ENCODE measurements at places on chromosomes 11 and 22. TPM values are rescaled to one million over a fixed set of nuclear protein-coding genes. Genes with fewer than 3 reads are reported as not detected.

The CSNK2A3 gene
- total RNA-seq, result 4.7 TPM

The TUBGCP6 gene
- total RNA-seq, result 216 TPM

The MPZL2 gene
- 125 TPM for total RNA-seq

The NAALADL1 gene
- 13.4 TPM for total RNA-seq

The BAIAP2L2 gene
- total RNA-seq, result 0.94 TPM

The SLC22A8 gene
- not detected for total RNA-seq

The ART1 gene
- not detected for total RNA-seq

GRCh38 chr22:49136041-49136815 is 691.4 kb downstream of the BRD1 start:
- no peak for DNase-seq

- DNase-seq, result no peak
These were observed 82.4 kb downstream of the MED15 start for GRCh38 chr22:20589614-20590476.

- DNase-seq, result peak; percentile 12
These were observed 1377.4 kb downstream of the BRD1 start for GRCh38 chr22:48450188-48450825.

- no peak for DNase-seq
These were observed 42.0 kb downstream of the ALG9 start for GRCh38 chr11:111829185-111829968.

DNA sequence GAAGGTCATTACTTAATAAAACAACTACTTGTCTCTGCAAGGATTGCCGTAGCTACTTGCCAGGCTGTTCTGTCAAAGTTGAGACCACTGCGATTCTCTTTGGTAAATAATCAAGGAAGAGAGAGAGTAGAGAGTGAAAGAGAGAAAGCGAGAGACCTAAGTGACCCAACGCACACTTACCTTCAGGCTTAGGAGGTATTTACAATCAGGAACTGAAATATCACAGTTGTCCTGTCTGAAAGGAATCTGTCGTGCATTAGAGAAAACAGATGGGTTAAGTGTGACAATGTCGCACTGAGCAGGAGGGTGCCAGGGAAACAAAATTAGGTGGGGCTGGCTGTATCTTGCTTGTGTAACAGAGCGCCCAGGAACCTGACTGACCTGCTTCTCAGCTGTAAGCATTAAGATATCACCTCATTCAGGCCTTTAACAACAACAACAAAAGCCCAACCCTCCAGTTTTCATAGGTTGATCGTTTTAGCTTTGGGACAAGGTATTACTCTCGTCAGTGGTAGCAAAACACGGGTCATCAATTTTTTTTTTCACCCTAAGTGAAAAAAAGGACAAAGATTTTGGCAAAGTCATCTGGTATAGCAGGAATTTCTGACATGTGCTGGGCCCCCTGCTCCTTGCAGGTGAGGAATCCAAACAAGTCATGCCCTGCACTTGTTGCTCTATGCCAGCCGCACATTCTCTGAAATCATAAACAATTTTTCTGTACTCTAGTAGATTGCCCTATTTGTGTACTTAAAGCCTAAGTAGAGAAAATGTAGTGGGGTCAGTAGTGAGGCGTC is at the start of gene MUC15:
TSS of gene MUC15 (minus strand) at position 403 of the 794 bp plus-strand sequence. CDS start 5,169 bp downstream, outside the sequence.
- peak; percentile 55 for DNase-seq

GRCh38 chr11:64848826-64849597 is 4.6 kb upstream of the CDC42BPG start:
- DNase-seq, result peak; percentile 76

DNA sequence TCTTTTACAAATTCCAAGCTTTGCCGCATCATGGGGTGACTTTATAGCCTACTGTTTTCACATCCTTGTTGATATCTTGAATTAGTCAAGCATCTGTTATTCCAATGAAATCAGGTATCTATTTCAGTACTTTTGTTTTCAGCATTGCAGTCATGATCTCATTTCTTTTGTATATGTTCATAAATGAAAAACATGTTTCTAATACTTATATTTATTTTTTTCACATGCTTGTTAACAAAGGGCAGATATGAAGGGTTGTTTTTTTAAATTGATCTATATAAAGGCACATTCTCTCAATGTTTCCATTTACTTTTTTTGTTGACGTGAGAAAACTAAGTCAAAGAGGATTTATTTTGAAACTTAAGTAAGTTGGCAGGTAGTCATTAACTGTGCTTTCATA is 964.8 kb downstream of the JRKL start:
- no peak for DNase-seq

GRCh38 chr11:122153746-122154145 is 37.7 kb upstream of the BLID start:
- no peak for DNase-seq

DNA sequence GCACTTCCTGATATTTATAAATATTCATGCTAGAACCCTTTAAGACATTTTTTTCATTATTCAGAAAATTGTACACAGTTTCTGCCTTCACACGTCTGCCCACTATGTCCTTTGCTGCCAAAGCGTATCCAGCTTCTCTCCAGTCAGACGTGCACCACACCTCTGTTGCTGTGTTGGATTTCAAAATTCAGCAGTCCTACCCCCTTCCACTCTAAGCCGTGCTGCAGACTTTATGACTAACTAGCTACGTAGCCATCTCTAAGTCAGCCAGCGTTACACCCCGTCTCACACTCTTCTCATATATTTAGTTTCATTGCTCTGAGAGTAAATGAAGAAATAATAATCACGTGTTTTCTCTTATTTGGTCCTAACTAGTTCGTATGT is 28.2 kb upstream of the OPCML start:
- no peak for DNase-seq

- no peak for DNase-seq
These were observed 77.9 kb downstream of the XRRA1 start for GRCh38 chr11:74871037-74871436.

- no peak for DNase-seq
These were observed 7.1 kb upstream of the SLC35E4 start for GRCh38 chr22:30628491-30628890.

GRCh38 chr11:128965485-128965884 is 22.8 kb upstream of the TP53AIP1 start:
- DNase-seq, result no peak

GRCh38 chr11:33347490-33348125 is 90.4 kb downstream of the HIPK3 start:
- no peak for DNase-seq

GRCh38 chr11:20026629-20027555 is 133.4 kb downstream of the DBX1 start:
- DNase-seq, result no peak

GRCh38 chr11:122158171-122158570 is 42.2 kb upstream of the BLID start:
- DNase-seq, result no peak

- no peak for DNase-seq
These were observed 288.6 kb upstream of the SORL1-AS1 start for GRCh38 chr11:121741351-121741760.

GRCh38 chr11:61028135-61028729 is 56.8 kb downstream of the CD6 start:
- DNase-seq, result no peak
